ENCODE measurements at places on chromosomes 6 and 20.

GRCh38 chr6:70860045-70860444 is 96.8 kb downstream of the B3GAT2 start:
- DNase-seq, result no peak

DNA sequence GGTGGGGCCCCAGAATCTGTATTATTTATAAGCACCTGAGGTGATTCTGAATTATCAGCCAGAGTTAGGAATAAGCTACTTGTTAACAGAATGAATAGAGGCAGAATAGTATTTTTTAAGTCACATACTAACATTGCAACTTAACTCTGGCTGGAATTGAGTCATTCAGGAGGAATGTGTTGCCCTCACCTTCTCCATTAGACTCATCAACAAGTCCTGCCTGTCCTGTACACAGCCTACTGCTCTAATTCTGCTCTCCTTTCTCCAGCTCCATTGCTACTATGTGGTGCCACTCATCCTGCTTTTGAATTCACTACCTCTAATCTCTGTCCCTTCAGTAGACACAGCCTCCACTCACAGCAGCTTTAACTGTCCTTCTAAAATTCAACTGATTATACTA is 669.4 kb downstream of the DHX35 start:
- no peak for DNase-seq

- DNase-seq, result no peak
Measured at GRCh38 chr6:154167126-154167525, 128.1 kb downstream of the OPRM1 start.

- DNase-seq, result no peak
Measured at GRCh38 chr20:2285193-2285592, 10.6 kb upstream of the TGM3 start.

DNA sequence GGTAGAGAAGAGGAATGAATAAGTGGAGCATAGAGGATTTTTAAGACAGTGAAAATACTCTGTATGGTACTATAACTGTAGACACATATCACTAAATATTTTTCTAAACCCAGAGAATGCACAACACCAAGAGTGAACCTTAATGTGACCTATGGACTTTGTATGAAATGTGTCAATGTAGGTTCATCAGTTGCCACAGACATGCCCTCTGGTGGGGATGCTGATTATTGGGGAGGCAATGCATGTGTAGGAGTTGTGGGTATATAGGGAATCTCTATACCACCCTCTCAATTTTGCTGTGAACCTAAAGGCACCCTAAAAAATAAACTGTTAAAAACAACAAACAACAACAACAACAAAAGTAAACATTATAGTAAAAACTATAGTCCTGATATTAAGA is 293.7 kb downstream of the RNF144B start:
- DNase-seq, result no peak
